ENCODE measurements at places on chromosomes 1 and 21. TPM values are rescaled to one million over a fixed set of nuclear protein-coding genes. Genes with fewer than 3 reads are reported as not detected.

FAM131C gene
- total RNA-seq = 0.25 TPM

OPRD1 gene
- 3.3 TPM for total RNA-seq

OR2L8 gene
- total RNA-seq = not detected

RBM8A gene
- 216 TPM for total RNA-seq

EXTL1 gene
- total RNA-seq = 1.2 TPM

ACAP3 gene
- total RNA-seq = 26.5 TPM

CBR3 gene
- 4.3 TPM for total RNA-seq

ARHGEF16 gene
- total RNA-seq = 20.7 TPM

C1QC gene
- not detected for total RNA-seq

SRSF10 gene
- 194 TPM for total RNA-seq

GBP6 gene
- total RNA-seq = not detected

GJC2 gene
- 0.55 TPM for total RNA-seq

ACTN2 gene
- 4.1 TPM for total RNA-seq

GUCA2A gene
- total RNA-seq = not detected

ATP1A2 gene
- 34.8 TPM for total RNA-seq

MCOLN3 gene
- 3.8 TPM for total RNA-seq

ACADM gene
- total RNA-seq = 40.0 TPM

FMO1 gene
- total RNA-seq = not detected

OR2L3 gene
- total RNA-seq = not detected

Data from H1 (cell line).